ENCODE measurements at places on chromosomes 6 and 20. TPM values are rescaled to one million over a fixed set of nuclear protein-coding genes. Genes with fewer than 3 reads are reported as not detected.

Gene AHCY
- total RNA-seq: 46.3 TPM

Gene CST1
- not detected for total RNA-seq

Gene RPRD1B
- total RNA-seq: 38.0 TPM

Gene BHLHE23
- not detected for total RNA-seq

Gene RHAG
- total RNA-seq: 3.1 TPM

Gene GATA5
- total RNA-seq: 0.19 TPM

Gene PMEPA1
- total RNA-seq: 14.5 TPM

Gene RAE1
- total RNA-seq: 33.6 TPM

Gene MUCL3
- total RNA-seq: not detected

Gene TMEM170B
- 11.7 TPM for total RNA-seq

Gene PRKN
- total RNA-seq: 7.5 TPM

Gene EEF1A1
- total RNA-seq: 8,893 TPM

Gene PCMT1
- total RNA-seq: 53.4 TPM

Gene IL17F
- total RNA-seq: not detected

Gene APCDD1L
- total RNA-seq: not detected

Gene ABHD16B
- total RNA-seq: not detected

Gene GFRAL
- total RNA-seq: not detected

Gene PPT2
- total RNA-seq: 20.4 TPM

Gene TCF15
- not detected for total RNA-seq

Gene BANF2
- not detected for total RNA-seq

Gene DOK5
- total RNA-seq: 0.32 TPM

Data from spleen (tissue), 13 donors.